ENCODE measurements at places on chromosomes 4 and X.

DNA sequence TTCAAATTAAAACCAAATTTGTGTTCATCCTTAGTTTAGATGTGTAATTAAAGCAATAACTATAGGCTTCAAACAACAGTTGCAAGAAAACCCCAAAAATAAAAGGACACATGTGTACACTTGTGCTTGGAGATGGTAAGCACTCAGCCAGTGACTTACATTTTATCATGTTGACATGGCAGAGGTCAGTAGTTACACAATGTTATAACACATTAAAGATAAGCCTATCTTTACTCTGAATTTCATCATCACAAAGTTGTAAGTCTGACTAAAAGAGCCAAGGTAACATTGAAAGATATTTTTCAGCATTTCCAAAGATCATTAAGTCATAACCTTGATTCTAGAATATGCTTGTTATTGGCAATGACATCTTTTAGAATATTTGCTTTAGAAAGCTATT, 98.5 kb upstream of the PNPLA4 start:
- no peak for DNase-seq

DNA sequence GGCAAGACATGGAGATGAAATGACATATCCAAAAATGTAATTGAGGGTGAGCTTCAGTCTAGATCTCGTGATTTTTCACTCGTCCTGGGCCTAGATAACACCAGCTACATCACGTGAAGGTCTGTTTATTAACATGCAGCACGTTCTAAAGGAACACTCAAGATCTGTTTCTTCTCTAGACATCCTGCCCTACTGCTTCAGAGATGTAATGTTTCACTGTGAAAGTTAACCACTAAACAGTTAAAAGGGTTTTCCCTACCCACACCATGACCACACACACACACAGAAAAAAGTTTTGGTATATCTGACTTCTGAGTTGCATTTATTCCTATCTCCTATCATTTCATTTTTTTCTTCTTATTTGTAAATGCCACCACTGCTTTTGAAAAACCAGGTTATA, 52.3 kb upstream of the SMIM31 start:
- no peak for DNase-seq

GRCh38 chr4:22941688-22942375, 249.1 kb downstream of the GBA3 start:
- DNase-seq, result no peak

DNA sequence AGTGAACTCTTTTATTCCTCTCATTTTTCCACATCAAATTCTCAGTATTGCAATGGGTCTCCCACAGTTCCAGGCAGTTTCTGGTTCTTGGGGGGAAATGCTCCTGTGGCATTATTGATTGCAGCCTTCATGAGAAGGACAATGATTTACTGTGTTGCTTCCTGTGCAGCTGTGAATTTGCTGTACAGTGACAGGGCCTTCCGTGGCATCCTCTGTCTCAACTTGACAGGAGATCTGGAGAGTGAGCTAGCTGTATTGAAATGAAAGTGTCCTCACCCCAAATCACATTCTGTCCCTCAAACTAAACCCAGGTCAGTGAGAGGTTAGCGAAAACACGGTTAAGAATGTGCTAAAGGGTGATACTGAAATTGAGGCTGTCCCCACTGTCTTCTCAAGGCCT, 77.1 kb upstream of the ATOH1 start:
- DNase-seq, result no peak

GRCh38 chr4:118825799-118826198, 10.1 kb downstream of the SEC24D start:
- DNase-seq, result no peak

GRCh38 chr4:164485136-164485535, 268.8 kb upstream of the SMIM31 start:
- no peak for DNase-seq

- no peak for DNase-seq
Measured at GRCh38 chrX:79368441-79368840, 1.3 kb upstream of the ITM2A start.
